H9 (cell line): ENCODE measurements at places on chromosomes 4 and X. TPM values are rescaled to one million over a fixed set of nuclear protein-coding genes. Genes with fewer than 3 reads are reported as not detected.
A peak's percentile ranks its signal among the peaks of the same experiment; 100 is the strongest.

GRCh38 chrX:15143050-15143824, 126.6 kb downstream of the ASB9 start:
- H3K27ac ChIP-seq: no peak overlapping the region
- DNase-seq: peak; percentile 37
- H3K4me1 ChIP-seq: no peaks in the 10 kb centered on the region
- H3K4me3 ChIP-seq: no peak overlapping the region
- H3K27me3 ChIP-seq: no peaks in the 10 kb centered on the region
- no peaks in the 10 kb centered on the region for H3K36me3 ChIP-seq

DNA sequence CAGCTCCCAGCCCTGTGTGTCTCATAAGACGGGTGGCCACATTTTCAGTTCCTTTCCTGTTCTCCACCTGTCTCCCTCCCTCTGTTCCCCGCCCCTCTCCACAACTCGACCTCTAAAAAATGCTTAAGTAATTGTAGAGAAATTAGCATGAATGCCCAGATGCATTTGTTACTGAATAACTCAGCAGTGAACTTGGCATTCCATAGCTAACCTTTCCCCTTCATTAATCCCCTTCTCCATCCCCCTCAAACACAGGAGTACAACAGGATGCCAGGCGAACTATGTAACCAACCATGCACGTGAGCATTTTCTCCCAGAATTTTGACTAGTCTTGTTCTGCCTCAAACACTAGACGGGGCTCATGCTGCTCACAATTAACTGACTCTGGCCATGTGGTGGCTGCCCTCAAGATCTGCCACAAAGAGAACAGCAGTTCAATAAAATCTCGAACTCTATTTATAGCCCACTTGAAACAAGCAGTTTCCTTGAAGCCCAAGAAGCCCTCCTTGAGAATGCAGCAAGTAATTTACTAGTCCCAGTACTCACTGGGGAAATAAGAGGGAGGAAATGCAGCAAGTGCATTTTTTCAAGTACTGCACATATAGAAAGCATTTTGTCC, 351.2 kb downstream of the ARHGAP24 start:
- H3K4me3 ChIP-seq: peak overlapping the region; percentile 26
- H3K27me3 ChIP-seq: no peaks in the 10 kb centered on the region
- peaks cover 6% of the 10 kb centered on the region; the same call in 1 of the 2 replicates for H3K4me1 ChIP-seq
- no peaks in the 10 kb centered on the region for H3K36me3 ChIP-seq
- peak; percentile 58 for DNase-seq
- H3K27ac ChIP-seq: peak overlapping the region; percentile 85

GRCh38 chr4:25863347-25863784, 578 bp upstream of the SEL1L3 start:
- peaks cover 11% of the 10 kb centered on the region; the same call in 1 of the 2 replicates for H3K4me1 ChIP-seq
- DNase-seq: peak; percentile 71
- H3K36me3 ChIP-seq: peaks cover 8% of the 10 kb centered on the region
- H3K4me3 ChIP-seq: peak overlapping the region; percentile 85

DNA sequence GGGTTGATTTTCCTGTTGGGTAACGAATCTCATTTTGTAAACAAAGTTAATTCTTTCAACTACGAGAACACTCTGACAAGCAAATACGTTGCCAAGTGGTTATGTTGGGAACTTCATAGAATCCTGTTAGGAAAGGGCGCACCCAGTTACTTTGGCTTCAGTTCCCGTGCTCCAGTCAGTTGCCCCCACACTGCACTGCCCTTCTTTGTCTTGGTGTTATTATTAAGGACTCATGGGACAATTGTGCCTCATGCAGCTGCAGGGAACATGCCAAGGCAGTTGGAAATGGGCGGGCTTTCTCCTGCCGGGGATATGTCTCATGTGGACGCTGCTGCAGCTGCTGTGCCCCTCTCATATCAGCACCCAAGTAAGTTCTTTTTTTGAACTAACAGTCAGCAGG, 28.9 kb downstream of the OFD1 start:
- H3K27ac ChIP-seq: no peak overlapping the region
- no peaks in the 10 kb centered on the region for H3K27me3 ChIP-seq
- peaks cover 15% of the 10 kb centered on the region for H3K36me3 ChIP-seq
- H3K4me1 ChIP-seq: peaks cover 11% of the 10 kb centered on the region; the same call in 1 of the 2 replicates
- DNase-seq: no peak
- no peak overlapping the region for H3K4me3 ChIP-seq

The CT45A1 gene
- not detected in 2 replicates for total RNA-seq

The TMEM47 gene
- total RNA-seq: 26.0 and 26.4 TPM in 2 replicates

The TMPRSS11D gene
- total RNA-seq: not detected in 2 replicates

The TMEM156 gene
- total RNA-seq: not detected in 2 replicates
